Fibroblast of pulmonary artery (primary cell): ENCODE measurements at places on chromosomes 5 and 9.

DNA sequence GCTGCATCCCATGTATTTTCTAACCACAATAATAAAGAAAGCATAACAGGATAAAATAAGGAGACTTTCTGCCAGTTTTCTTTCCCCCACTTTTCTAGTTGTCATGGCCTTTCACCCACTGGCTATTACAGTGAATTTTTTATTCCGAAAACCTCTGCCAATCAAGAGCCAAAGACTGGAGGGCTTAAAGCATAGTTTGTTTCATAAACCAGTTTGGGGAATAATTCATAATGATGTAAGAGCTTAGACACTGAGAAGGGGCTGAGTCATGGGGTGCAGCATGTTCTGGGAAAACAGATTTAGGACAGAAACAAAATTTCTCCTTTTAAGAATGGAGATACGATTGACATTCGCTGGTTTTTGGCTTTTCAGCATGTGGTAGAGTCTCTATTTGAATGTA is 4.4 kb upstream of the GLIPR2 start:
- peak; percentile 64 for DNase-seq

GRCh38 chr5:62178258-62178657 is 127.7 kb upstream of the KIF2A start:
- DNase-seq, result no peak

DNA sequence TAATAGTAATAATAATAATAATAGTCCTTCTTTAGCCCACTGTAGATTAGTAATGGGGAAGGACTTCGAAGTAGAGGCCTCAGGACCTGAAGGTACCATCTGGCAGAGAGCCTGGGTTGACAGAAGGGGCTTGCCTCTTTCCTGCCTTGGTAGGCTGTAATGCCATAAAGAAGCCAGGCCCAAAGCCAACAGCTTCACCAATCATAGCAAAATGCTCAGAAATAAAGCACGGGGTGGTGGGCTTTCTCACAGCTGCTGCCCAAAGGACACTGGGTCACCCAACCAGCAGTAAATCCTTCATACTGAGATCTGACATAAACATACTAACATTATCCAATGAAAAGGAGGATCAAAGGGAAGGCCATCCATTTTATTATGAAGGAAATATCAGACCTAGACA is 70.7 kb downstream of the SUSD1 start:
- DNase-seq, result no peak

GRCh38 chr9:94920420-94921091 is 194.1 kb downstream of the AOPEP start:
- DNase-seq, result peak; percentile 80
